Common myeloid progenitor, CD34-positive (primary cell): ENCODE measurements at places on chromosomes 4 and X.

DNA sequence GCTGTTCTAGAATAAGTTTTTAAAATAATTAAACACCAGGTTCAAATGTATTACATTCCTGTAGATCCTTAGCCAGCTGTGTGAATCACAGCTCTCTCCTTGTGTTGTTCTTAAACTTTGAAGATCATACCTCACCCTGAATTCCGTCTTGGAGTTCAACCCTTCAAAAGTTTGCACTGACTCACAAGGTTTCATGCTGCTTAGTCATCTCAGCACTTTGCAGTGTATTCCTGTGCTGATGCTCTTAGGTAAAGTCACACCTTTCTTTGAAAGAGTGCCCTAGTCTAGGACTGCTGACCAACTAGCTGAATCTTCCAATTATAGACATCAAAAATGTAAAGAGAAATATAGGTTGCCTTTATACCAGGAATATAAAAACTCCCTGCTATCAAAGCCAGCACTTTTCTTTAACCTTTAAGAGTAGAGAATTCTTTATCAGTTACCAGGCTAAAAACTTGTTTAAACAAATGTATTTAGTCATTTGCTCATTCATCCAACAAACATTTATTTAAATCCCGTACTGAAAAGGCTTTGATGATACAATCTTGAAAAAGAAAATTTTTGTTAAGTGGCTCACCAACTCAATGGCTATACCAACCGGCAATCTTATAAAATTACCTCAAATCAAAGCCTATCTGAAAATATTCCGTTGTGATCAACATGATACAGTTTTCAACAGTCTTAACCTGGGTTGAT is 169.7 kb downstream of the RAP1GDS1 start:
- no peak for DNase-seq

DNA sequence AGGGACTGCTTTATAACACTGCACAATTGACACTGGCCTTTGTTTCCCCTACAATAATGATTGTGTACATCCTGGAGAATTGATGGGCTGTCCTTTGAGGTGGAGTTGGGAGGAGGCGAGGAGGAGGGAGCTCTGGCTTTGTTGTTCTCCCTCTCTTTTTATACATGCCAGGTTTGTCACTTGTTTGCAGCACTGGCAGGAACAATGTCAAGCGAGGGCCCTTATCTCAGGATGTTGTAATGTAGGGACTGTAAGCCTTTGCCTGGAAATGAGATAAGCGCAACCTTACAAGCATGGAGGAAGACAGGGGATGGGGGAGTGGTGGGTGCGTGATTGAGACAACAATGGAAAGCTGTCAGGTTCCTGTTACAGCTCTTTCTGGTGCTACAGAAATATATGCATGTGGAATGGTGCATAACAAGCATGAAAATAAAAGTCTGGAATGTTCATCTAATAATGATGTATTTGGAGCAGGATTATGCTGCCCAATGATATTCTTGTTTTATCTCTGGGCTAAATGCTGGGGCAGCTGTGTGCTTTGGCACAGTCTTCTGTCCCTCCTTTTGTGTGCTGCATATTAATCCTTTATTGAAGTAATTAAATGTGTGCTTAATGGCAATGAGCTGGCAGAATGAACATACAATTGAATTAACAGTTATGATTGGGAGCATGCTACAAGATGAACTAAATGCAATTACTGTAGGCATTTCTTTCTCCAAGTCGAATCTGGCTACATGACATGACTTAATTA is 294.4 kb downstream of the GPAT3 start:
- DNase-seq: no peak

- no peak for DNase-seq
Measured at GRCh38 chr4:33171873-33172525, 2451.8 kb downstream of the PCDH7 start.

GRCh38 chr4:52989865-52990264 is 127.7 kb downstream of the RASL11B start:
- DNase-seq: no peak

DNA sequence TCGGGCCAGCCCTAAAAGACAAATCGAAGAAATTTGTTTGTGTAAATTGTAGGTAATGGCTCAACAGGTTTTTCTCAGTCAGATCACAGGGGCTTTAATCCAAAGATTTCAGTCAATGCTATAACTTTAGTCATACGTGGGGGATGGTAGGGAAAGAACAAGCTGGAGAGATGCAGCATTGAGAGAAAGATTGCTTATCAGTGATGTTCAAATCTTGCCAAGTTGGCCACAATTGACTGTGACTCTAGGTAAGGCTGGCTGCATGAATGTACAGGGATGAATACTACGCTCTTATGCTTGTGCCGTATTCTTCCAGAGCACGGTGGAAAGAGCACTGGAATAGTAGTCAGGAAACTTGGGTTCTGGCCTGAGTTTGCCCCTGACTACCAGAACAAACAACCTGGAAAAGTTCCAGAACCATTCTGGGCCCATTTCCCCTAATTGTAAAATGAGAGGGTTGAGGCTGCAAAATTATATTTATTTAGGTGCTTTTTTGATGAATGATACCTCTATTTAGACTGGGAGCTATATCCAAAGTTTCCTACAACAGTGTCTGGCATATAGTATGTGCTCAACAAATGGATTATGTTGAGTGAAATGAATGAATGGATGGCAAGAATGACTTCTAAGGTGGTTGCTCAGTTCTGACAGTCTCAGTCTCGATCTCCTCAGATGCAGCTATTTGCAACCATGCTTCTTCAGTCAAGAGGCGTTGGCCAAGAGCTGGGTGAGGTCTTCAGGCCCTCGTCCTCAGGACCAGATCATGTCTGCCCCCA is 44.4 kb downstream of the TSC22D3 start:
- DNase-seq: no peak

DNA sequence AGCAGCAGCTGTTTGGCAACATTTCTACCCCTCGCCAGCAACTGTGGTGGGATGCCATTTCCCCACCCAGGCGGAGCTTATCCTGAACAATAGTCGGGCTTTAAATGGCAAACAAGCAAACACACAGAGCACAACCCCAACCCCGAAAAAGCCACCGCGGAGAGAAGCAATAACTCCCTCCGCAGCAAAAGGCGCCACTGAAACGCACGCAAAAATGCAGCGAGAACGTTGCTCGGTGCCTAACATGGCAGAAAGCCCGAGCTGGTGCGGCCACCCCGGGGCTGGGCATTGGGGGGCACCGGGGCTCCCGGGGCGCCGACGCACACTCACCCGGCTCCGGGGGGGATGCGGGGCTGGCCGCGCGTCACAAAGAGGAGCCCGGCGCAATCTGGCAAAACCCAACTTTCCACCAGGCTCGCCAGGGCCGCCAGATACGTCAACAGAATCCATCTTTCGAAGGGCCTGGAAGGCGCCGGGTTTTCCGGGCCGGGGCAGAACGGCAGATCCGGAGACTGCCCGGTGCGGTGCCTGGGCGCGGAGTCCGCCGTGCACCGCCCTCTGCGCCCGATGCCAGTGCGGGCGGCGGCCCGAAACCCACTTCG is 818 bp downstream of the RAI2 start:
- DNase-seq: no peak

GRCh38 chrX:78327370-78328086 is at the start of gene CYSLTR1:
Gene CYSLTR1 (minus strand): TSS chrX:78327611. CDS start chrX:78273746, 53,865 bp downstream.
- peak; percentile 59 for DNase-seq

GRCh38 chr4:153383131-153383530 is 38.6 kb downstream of the MND1 start:
- no peak for DNase-seq

GRCh38 chrX:1598876-1599790 is 7.7 kb downstream of the AKAP17A start:
- DNase-seq: no peak

DNA sequence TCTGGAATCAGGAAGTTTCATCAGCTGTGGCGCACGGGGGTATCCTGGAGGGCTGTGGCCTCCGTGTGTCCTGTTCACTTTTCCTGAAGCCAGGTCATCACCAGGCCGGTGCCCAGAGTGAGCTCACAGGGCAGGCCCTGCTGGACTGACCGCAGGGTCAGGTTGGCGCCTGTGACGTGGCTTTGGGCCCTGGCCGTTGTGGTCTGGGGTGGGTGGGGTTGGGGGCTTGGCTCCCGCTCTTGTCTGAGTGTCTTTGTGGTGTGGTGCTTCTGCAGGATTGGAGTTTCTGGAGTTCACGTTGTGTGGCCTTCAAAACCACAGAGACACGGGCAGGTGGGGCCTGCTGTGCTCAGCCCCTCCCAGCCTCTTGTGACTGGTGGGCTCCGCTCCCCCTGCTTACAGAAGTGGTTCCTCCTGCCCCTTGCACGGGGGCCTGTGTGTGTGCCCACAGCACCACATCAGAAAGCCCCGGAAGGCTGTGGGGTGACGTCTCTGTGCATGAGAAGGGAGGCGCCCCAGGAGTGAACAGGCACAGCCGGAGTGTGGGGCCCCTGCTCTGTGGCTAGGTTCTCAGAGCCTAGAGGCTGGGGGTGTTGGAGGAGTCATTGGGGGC is 9.5 kb downstream of the RGS12 start:
- peak; percentile 88 for DNase-seq

GRCh38 chrX:100208076-100208475 is 202.0 kb downstream of the PCDH19 start:
- DNase-seq: no peak

- DNase-seq: no peak
Measured at GRCh38 chr4:11097725-11098124, 331.0 kb downstream of the HS3ST1 start.

GRCh38 chr4:9894644-9895332 is 113.4 kb downstream of the DRD5 start:
- no peak for DNase-seq

DNA sequence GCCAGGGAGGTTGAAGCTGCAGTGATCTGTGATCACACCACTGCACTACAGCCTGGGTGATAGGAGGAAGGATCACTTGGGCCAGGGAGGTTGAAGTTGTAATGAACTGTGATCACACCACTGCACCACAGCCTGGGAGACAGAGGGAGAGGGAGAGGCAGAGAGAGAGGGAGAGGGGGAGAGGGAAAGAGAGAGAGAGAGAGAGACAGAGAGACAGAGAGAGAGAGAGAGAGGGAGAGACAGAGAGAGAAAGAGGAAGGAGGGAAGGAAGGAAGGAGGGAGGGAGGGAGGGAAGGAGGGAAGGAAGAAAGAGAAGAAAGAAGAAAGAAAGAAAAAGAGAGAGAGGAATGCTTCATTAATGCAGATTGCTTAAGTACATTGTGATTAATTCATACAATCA is 15.2 kb upstream of the MAP9 start:
- no peak for DNase-seq

GRCh38 chr4:17427991-17428390 is 83.9 kb downstream of the QDPR start:
- no peak for DNase-seq

DNA sequence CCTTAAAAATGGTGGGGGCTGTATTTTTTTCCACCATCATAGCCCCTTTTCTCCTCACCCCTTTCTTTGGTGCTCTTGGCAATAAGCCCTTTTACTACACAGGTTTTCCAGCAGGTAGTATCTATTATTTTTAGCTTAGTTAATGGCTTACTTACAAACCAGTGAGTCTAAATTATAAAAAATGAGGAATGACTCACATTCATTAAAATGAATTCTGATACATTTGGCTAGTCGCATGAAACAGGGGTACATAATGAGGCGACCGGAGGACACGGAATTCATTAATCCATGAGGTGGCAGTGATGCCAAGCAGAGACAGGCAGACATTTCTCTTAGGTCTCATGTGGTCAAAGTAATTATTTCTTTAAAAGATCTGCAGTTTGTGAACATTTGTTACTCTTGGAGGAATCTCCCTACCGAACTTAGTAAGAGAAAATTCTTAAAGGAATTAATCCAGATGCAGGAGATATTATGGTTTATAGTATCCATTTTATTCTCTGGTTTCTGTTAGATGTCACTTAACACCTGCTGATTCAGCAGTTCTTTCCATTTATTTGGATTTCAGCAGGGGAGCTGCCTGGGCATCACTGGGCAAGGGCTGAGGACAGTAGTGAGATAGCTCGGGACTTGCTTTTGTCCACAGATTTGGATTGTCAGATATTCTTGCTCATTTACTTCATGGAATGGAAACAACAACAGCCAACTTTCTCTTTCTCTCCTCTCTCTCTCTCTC is 575.0 kb upstream of the NR3C2 start:
- no peak for DNase-seq

DNA sequence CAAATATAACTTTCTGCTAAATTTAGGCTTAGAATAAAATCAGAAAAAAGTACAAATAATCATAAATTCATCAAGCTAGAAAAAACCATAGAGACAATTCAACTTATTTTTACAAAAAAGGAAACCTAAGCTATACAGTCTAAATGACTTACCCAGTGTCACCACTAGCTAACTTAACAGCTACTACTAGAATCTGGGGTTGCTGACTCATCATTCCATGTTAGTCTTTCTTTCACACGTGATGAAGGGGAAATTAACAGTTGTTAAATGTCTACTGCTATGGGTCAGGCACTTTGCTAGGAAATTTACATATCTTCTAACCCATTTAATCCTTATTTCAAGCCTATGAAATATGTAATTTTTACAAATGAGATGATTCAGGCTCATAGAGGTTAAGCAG is 349.3 kb upstream of the GALNT7 start:
- DNase-seq: peak; percentile 25

DNA sequence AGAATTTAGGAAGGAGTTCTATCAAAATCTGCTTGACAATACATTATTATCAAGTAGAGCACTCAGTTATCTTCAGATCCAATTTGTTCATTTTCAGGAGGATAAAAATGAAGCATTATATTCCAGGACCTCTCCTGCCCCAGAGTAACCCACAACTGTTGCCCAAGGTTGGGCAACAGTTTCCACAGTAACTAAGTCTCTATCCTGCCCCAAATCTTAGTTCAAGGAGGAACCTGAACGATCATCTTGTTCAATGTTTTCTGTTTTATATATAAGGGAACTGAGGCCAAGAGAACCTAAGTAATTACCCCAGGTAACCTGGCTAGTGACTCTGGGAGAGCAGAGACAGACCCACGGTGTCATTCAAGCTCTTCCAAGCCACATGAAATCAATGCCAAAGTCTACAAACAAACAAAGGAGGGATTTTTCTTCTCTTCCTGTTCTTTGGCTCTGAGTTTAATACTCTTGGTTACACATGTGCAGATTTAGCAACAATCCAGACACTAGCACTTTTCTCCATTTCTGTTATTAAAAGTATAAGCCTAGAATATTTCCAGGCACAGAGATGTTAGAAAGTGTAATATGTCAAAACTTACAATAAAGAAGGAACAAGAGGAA is 105.6 kb downstream of the C4orf51 start:
- no peak for DNase-seq

GRCh38 chrX:30948626-30949025 is 59.6 kb upstream of the TAB3 start:
- no peak for DNase-seq

- DNase-seq: no peak
Measured at GRCh38 chr4:161554372-161554990, 609.3 kb downstream of the FSTL5 start.

GRCh38 chrX:41666251-41666650 is 22.5 kb upstream of the GPR34 start:
- no peak for DNase-seq

- DNase-seq: no peak
Measured at GRCh38 chr4:44320833-44321232, 127.8 kb downstream of the KCTD8 start.

- no peak for DNase-seq
Measured at GRCh38 chrX:39855748-39856129, 242.0 kb downstream of the BCOR start.

GRCh38 chrX:110216027-110216426 is 101.9 kb downstream of the AMMECR1 start:
- no peak for DNase-seq
